ENCODE measurements at places on chromosomes 5 and 9.
A peak's percentile ranks its signal among the peaks of the same experiment; 100 is the strongest.

DNA sequence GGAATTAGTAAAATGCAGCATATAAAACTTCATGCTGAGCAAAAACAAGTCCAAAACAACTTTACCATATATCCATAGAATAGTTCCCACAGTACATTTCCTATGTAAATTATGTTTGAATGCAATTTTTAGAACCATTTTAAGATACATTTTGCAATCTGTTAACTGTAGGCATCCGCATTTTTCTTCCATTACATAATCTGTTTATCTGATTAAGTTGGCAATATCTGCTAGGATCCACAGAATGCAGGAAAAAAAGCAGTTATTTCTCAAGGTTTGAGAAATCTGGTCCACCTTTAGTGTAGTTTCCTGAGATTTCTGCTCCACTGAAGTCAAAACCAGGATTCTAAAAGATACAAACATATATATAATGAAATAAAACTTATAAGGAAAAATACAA lies 6.2 kb downstream of the NUDCD2 start:
- DNase-seq: peak; percentile 27

GRCh38 chr5:9380109-9380508 lies 165.8 kb downstream of the SEMA5A start:
- no peak for DNase-seq

DNA sequence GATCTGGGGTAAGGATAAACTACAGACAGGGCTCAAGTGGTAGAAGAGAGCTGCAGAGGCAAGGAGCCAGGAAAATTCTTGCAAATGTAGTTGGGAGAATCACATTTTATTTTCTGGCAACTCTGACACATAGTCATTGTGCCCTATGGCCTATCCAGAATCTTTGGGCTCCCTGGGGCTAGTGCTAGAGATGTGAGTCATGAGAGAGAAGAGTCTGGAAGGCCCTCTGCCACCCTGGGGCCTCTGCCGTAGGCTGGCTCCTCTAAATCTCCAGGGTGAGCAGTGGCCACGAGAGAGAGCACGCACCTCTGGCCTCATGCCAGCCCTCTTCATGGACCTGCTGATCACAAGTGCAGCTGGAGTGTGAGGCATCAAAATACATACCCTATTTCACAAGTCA lies 74.3 kb upstream of the SSBP2 start:
- peak; percentile 81 for DNase-seq

DNA sequence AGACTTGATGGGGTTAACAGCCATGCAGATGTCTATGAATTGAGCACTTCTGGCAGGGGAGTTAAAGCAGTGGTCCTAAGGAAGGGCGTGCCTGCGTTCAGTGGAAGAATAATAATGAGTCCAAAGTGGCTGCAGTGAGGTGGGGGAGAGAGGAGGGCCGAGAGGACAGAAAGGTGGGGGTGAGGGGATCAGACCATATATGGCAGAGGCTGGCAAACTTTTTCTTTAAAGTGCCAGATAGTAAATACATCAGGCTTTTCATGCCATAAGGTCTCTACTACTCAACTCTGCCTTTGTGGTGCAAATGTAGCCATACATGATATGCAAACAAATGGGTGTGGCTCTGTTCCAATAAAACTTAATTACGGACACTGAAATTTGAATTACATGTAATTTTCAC lies 77.1 kb downstream of the STRBP start:
- no peak for DNase-seq

- no peak for DNase-seq
Measured at GRCh38 chr9:130313103-130313858, 47.7 kb downstream of the HMCN2 start.

GRCh38 chr5:132658381-132659302 lies 669 bp downstream of the IL13 start:
- no peak for DNase-seq

GRCh38 chr5:1748271-1748670 lies 51.4 kb downstream of the MRPL36 start:
- DNase-seq: no peak

Data from GM03348 (cell line).